Uterine smooth muscle cell (primary cell): ENCODE measurements at places on chromosomes 5 and 9. TPM values are rescaled to one million over a fixed set of nuclear protein-coding genes. Genes with fewer than 3 reads are reported as not detected.

Gene AQP3
- 0.89 and 1.00 TPM in 2 replicates for total RNA-seq

Gene IARS1
- total RNA-seq = 469 and 677 TPM in 2 replicates

Gene RIGI
- total RNA-seq = 8.7 and 10.4 TPM in 2 replicates

Gene PCDHGA6
- 1.7 and 3.2 TPM in 2 replicates for total RNA-seq

Gene PLPPR1
- total RNA-seq = not detected in 2 replicates

Gene PRLR
- 1.2 and 1.7 TPM in 2 replicates for total RNA-seq

Gene PCDHGA3
- total RNA-seq = 0.22 and 0.87 TPM in 2 replicates

Gene TPPP
- 0.22 and 0.25 TPM in 2 replicates for total RNA-seq

Gene AFAP1L1
- 7.5 and 8.3 TPM in 2 replicates for total RNA-seq

Gene GABRA6
- total RNA-seq = not detected in 2 replicates

Gene OCLN
- 1.7 and 2.0 TPM in 2 replicates for total RNA-seq

Gene KIF4B
- under 0.01 and 0.12 TPM in 2 replicates for total RNA-seq

Gene WDR38
- 0.11 TPM in 1 of 2 replicates, not detected in the other for total RNA-seq

Gene BTNL8
- not detected in 2 replicates for total RNA-seq

Gene IFNA8
- not detected in 2 replicates for total RNA-seq

Gene PFN3
- total RNA-seq = not detected in 2 replicates

Gene EQTN
- total RNA-seq = not detected in 2 replicates

Gene SPATA31D4
- under 0.01 TPM in 1 of 2 replicates, not detected in the other for total RNA-seq

Gene ENTR1
- 37.0 and 43.4 TPM in 2 replicates for total RNA-seq

Gene TIMD4
- not detected in 2 replicates for total RNA-seq

Gene RABL6
- total RNA-seq = 66.7 and 87.5 TPM in 2 replicates

Gene ANKRD31
- 0.11 and 0.25 TPM in 2 replicates for total RNA-seq

Gene FOXI1
- not detected in 2 replicates for total RNA-seq

Gene SLC24A2
- under 0.01 and 0.11 TPM in 2 replicates for total RNA-seq

Gene IL5
- not detected in 2 replicates for total RNA-seq

Gene MSX2
- total RNA-seq = 0.25 and 0.66 TPM in 2 replicates

Gene SPINK4
- not detected in 2 replicates for total RNA-seq

Gene GARNL3
- 3.3 and 5.1 TPM in 2 replicates for total RNA-seq

Gene GCNT1
- 19.6 and 24.5 TPM in 2 replicates for total RNA-seq

Gene RNF180
- total RNA-seq = 3.4 and 5.7 TPM in 2 replicates

Gene PCDHB2
- 0.55 and 2.0 TPM in 2 replicates for total RNA-seq

Gene C7
- 0.12 TPM in 1 of 2 replicates, not detected in the other for total RNA-seq

Gene KCNMB1
- total RNA-seq = under 0.01 TPM in 1 of 2 replicates, not detected in the other

Gene SLC34A3
- total RNA-seq = not detected in 2 replicates

Gene FGF1
- 3.4 and 4.0 TPM in 2 replicates for total RNA-seq

Gene CCNI2
- not detected in 2 replicates for total RNA-seq

Gene CDC20B
- under 0.01 and 0.22 TPM in 2 replicates for total RNA-seq

Gene NR5A1
- total RNA-seq = not detected in 2 replicates

Gene PCDHGB6
- 2.4 and 2.9 TPM in 2 replicates for total RNA-seq

Gene PRSS3
- 22.4 and 82.3 TPM in 2 replicates for total RNA-seq

Gene CFAP157
- under 0.01 TPM in 1 of 2 replicates, not detected in the other for total RNA-seq

Gene TEK
- total RNA-seq = 3.1 and 3.6 TPM in 2 replicates

Gene TRIM36
- total RNA-seq = 2.4 and 2.5 TPM in 2 replicates

Gene TESK1
- 10.2 and 13.1 TPM in 2 replicates for total RNA-seq

Gene ARAP3
- 4.6 and 4.8 TPM in 2 replicates for total RNA-seq

Gene TMEM232
- 1.9 and 2.0 TPM in 2 replicates for total RNA-seq

Gene SAXO1
- total RNA-seq = under 0.01 TPM in 1 of 2 replicates, not detected in the other

Gene FLT4
- 0.11 and 0.25 TPM in 2 replicates for total RNA-seq

Gene RNF183
- total RNA-seq = 0.37 TPM in 1 of 2 replicates, not detected in the other

Gene LNPEP
- total RNA-seq = 36.7 and 38.1 TPM in 2 replicates

Gene FOXD1
- 3.2 and 3.5 TPM in 2 replicates for total RNA-seq

Gene FOXD4L3
- not detected in 2 replicates for total RNA-seq

Gene PCDHB14
- total RNA-seq = 0.11 and 0.12 TPM in 2 replicates

Gene KIAA1191
- 65.5 and 68.2 TPM in 2 replicates for total RNA-seq

Gene NEUROG1
- total RNA-seq = not detected in 2 replicates

Gene TMEM215
- total RNA-seq = under 0.01 TPM in 1 of 2 replicates, not detected in the other

Gene ELAVL2
- total RNA-seq = under 0.01 and 0.22 TPM in 2 replicates

Gene STOM
- total RNA-seq = 62.5 and 118 TPM in 2 replicates

Gene RAB3C
- total RNA-seq = not detected in 2 replicates
